ENCODE measurements at places on chromosomes 6 and 20. TPM values are rescaled to one million over a fixed set of nuclear protein-coding genes. Genes with fewer than 3 reads are reported as not detected.

The BTNL2 gene
- total RNA-seq: not detected

The TINAG gene
- not detected for total RNA-seq

The PACRG gene
- total RNA-seq: 0.59 TPM

The SAMD3 gene
- total RNA-seq: 0.73 TPM

The HELZ2 gene
- 26.5 TPM for total RNA-seq

The GPR6 gene
- total RNA-seq: not detected

The TRAPPC3L gene
- not detected for total RNA-seq

The STMND1 gene
- not detected for total RNA-seq

The SRSF3 gene
- total RNA-seq: 636 TPM

DNA sequence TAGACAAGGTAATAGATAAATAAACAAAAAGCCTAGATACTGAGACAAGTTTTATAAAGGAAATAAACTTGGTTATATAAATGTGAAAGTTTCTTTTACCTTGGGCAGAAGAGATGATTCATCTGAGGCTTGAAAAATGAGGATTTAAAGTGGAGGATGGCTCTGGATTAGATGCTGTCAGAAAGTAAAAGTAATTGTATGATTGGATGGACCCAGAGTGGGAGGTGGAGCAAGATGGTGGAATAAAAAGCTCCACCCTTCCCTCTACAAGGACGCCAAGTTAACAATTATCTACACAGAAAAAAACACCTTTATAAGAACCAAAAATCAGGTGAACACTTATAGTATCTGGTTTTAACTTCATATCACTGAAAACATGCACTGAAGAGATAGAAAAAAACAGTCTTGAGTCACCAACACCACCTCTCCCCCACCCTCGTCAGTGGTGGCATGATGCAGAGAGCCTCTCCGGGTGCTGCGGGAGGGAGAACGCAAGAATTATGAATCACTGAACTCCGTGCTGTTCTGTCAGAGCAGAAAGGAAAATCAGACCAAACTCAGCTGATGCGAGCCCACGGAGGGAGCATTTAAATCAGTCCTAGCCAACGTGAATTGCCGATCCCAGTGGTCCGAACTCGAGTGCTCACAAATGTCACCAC lies 84.7 kb upstream of the GJE1 start:
- H3K4me3 ChIP-seq: no peak overlapping the region
- no peaks in the 10 kb centered on the region for H3K27me3 ChIP-seq
- peaks cover 10% of the 10 kb centered on the region for H3K36me3 ChIP-seq
- DNase-seq: no peak
- H3K27ac ChIP-seq: no peak overlapping the region

GRCh38 chr6:143605906-143606521 lies 71.8 kb upstream of the PHACTR2 start:
- H3K4me1 ChIP-seq: peaks cover 3% of the 10 kb centered on the region
- no peaks in the 10 kb centered on the region for H3K36me3 ChIP-seq
- no peak overlapping the region for H3K4me3 ChIP-seq
- no peak overlapping the region for H3K27ac ChIP-seq
- no peaks in the 10 kb centered on the region for H3K27me3 ChIP-seq

DNA sequence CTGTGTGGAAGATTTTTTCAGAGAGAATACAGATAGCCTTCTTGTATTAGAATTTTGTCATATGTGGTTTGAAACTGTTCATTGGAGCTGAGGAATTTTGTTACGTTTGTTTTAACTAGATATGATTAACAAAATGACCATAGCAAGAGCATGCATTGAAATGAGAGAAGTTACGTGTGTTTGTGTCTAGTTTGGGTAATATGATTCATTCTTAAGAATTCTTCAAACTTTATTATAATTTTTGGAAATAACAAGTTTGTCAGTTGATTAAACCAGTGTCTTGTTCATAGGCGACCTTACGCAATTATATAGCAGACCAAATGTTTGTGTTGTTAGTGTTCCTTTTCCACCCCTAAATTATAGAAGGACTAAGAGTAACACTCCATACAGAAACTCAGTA lies 5.5 kb downstream of the GMNN start:
- peaks cover 34% of the 10 kb centered on the region for H3K4me1 ChIP-seq
- H3K27ac ChIP-seq: no peak overlapping the region
- H3K4me3 ChIP-seq: no peak overlapping the region

GRCh38 chr6:126513198-126513597 lies 173.3 kb downstream of the CENPW start:
- H3K4me3 ChIP-seq: no peak overlapping the region
- H3K36me3 ChIP-seq: no peaks in the 10 kb centered on the region
- no peak overlapping the region for H3K27ac ChIP-seq
- no peaks in the 10 kb centered on the region for H3K27me3 ChIP-seq
- no peak for DNase-seq

DNA sequence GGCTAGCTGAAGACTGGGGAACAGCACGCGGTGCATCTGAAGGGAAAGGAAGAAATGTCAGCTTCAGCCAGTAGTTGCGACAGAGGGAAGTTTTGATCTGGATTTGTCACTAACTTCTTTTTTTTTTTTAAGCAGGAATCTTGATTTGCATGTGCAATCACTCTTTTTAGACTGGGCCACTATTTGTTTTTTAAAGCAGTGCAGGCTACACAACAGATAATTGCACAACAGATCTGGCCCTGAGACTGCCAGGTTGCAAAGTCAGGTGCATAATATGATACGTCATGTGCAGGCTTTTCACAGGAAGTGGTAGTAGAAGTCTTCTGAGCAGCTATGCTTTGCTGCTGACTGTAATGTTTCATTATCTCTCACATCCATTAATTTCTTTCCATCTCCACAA lies 13.5 kb downstream of the PFDN4 start:
- H3K4me1 ChIP-seq: no peaks in the 10 kb centered on the region
- no peak for DNase-seq
- no peak overlapping the region for H3K4me3 ChIP-seq
- peaks cover 7% of the 10 kb centered on the region for H3K36me3 ChIP-seq
- H3K27ac ChIP-seq: peak overlapping the region; percentile 15

- H3K4me1 ChIP-seq: no peaks in the 10 kb centered on the region
- no peak for DNase-seq
Observed at GRCh38 chr20:37579106-37579505, 51.4 kb upstream of the BLCAP start.

DNA sequence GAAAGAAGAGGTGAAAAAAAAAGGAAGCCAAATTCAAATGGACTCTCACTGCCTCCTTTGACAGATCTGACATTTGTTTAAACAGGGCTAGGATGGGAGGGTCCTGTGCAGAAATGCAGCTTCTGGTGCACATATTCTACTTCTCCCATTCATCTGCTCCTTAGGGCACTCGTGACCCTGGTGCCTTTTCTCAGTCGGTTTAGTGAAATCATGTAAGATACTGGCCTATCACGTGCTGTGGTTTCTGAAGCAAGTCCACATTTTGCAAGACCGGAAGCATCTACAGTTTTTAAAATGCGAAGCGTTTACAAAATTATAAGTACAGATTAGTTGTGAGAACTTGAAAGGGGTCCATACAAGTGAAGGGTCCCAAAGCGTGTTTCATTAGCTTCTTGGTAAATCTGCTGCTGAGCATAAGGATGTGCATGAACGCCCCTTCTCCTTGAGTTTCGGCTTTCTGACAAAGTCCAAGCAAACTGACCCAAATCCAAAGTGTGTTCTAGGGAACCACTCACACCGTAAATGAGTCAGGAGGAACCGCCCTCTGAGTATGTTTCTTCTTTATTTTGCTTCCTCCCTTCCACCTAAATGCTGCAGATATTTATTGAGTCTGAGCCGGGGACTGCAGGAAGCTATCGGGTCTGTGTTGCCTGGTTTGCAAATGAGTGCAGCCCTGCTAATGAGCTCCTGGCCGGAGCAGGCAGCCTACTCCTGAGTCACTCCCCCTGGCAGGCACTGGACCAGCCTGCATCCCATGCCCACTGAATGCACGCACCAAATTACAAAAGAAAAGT lies 323.8 kb upstream of the JARID2 start:
- no peaks in the 10 kb centered on the region for H3K27me3 ChIP-seq
- peak overlapping the region; percentile 73 for H3K27ac ChIP-seq
- peak overlapping the region; percentile 31 for H3K4me3 ChIP-seq
- no peak for DNase-seq

GRCh38 chr20:41139227-41140093 lies 2.1 kb downstream of the PLCG1 start:
- peaks cover 72% of the 10 kb centered on the region for H3K4me1 ChIP-seq
- H3K27me3 ChIP-seq: peaks cover 3% of the 10 kb centered on the region
- no peak for DNase-seq

DNA sequence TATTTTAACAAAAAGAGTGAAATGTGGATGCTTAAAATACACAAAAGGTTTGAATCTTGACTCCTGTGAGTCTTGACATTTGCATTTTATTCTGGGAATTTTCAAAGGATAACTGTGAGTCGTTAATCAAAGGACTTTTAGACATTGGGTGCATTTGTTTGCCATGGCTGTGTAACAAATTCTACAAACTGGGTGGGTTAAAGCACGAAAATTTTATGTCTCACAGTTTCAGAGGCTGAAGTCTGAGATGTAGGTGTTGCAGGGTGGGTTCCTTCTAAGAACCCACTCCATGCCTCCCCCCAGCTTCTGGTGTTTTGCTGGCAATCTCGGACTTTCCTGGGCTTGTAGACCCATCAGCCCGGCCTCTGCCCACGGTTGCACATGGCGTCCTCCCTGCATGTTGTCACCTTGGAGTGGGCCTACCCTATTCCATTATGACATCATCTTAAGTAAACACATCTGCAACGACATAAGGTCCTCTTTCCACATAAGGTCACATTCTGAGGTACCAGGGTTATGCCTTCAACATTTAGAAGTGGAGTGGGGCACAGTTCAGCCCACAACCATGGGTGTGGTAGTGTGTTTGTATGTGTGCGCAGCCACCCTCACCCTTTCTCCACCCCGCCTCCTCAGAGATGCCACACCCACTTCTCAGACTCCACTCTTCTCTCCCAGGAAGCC lies 113.1 kb downstream of the FOXA2 start:
- H3K36me3 ChIP-seq: no peaks in the 10 kb centered on the region
- DNase-seq: no peak
- no peak overlapping the region for H3K4me3 ChIP-seq
- no peak overlapping the region for H3K27ac ChIP-seq

DNA sequence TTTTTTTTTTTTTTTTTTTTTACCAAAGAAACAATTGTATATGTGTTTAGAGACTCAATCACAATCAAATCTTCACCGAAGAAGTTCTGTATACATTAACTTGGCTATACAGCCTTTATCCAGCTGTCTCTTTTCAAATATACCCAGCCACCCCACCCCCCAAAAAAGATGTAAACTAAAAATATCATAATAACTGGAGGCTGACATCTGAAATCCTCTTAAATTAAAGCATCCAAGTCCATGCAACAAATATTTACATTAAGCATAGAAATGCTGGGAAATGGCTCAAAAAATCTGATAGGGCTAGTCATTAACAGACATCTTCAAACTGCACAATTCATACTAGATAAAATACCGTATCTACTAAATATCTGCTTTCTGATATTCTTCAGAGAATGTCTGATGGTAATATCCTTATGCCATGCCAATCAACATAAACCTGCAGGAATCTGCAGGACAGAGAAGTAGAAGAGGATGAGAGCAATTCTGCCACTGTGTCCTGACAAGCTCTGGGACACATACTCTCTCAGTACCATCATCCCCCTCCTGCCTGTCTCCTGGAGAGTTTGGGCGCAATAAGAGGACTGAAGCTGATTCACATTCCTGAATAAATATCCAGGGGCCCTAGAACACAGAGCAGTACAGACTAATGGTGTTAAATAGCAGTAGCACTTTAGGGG lies 152.4 kb downstream of the KIF6 start:
- no peak overlapping the region for H3K4me3 ChIP-seq
- peaks cover 6% of the 10 kb centered on the region for H3K4me1 ChIP-seq
- H3K27me3 ChIP-seq: no peaks in the 10 kb centered on the region
- DNase-seq: no peak
- H3K27ac ChIP-seq: no peak overlapping the region

- no peak for DNase-seq
- peak overlapping the region; percentile 14 for H3K27ac ChIP-seq
- H3K36me3 ChIP-seq: no peaks in the 10 kb centered on the region
- peak overlapping the region; percentile 90 for H3K4me3 ChIP-seq
- peaks cover 24% of the 10 kb centered on the region for H3K4me1 ChIP-seq
Observed at GRCh38 chr6:2998998-2999617, 586 bp upstream of the NQO2 start.

- no peak for DNase-seq
- H3K27ac ChIP-seq: no peak overlapping the region
- no peaks in the 10 kb centered on the region for H3K36me3 ChIP-seq
- H3K27me3 ChIP-seq: no peaks in the 10 kb centered on the region
- no peak overlapping the region for H3K4me3 ChIP-seq
Observed at GRCh38 chr20:830011-830521, 3.4 kb upstream of the FAM110A start.

- no peaks in the 10 kb centered on the region for H3K36me3 ChIP-seq
- DNase-seq: no peak
- H3K27ac ChIP-seq: peak overlapping the region; percentile 44
- peaks cover 20% of the 10 kb centered on the region for H3K4me1 ChIP-seq
Observed at GRCh38 chr6:163867518-163868292, 453.2 kb downstream of the QKI start.

GRCh38 chr6:1267790-1268762 lies 43.8 kb upstream of the FOXQ1 start:
- H3K4me3 ChIP-seq: no peak overlapping the region
- H3K36me3 ChIP-seq: peaks cover 2% of the 10 kb centered on the region
- H3K27me3 ChIP-seq: peaks cover 26% of the 10 kb centered on the region
- H3K27ac ChIP-seq: no peak overlapping the region

- H3K27me3 ChIP-seq: no peaks in the 10 kb centered on the region
- DNase-seq: no peak
- peaks cover 20% of the 10 kb centered on the region for H3K4me1 ChIP-seq
- peaks cover 35% of the 10 kb centered on the region for H3K36me3 ChIP-seq
Observed at GRCh38 chr20:48668451-48668946, 159.3 kb downstream of the PREX1 start.

DNA sequence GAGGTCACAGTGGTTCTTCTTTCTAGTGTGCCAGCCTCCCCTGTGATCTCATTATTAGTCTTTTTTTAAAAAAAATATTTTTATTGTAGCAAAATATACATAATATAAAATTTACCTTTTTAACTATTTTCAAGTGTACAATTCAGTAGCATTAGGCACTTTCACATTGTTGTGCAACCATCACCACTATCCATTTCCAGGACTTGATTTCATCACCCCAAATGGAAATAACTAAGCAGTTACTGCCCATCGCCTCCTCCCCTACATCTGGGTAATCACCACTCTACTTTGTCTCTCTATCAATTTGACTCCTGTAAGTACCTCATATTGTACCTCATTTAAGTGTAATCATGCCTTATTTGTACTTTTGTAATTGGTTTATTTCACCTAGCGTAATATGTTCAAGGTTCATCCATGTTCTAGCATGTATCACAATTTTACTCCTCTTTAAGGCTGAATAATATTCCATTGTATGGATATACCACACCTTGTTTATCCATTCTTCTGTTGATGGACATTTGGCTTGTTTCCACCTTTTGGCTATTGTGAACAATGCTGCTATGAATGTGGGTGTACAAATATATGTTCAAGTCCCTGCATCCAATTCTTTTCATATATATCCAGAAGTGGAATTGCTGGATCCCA lies 68.6 kb upstream of the FYN start:
- H3K27ac ChIP-seq: no peak overlapping the region
- no peak overlapping the region for H3K4me3 ChIP-seq
- DNase-seq: no peak
- H3K27me3 ChIP-seq: no peaks in the 10 kb centered on the region
- H3K4me1 ChIP-seq: no peaks in the 10 kb centered on the region
- peaks cover 6% of the 10 kb centered on the region for H3K36me3 ChIP-seq

- no peaks in the 10 kb centered on the region for H3K36me3 ChIP-seq
- no peak for DNase-seq
- no peaks in the 10 kb centered on the region for H3K27me3 ChIP-seq
- no peak overlapping the region for H3K27ac ChIP-seq
- peaks cover 26% of the 10 kb centered on the region for H3K4me1 ChIP-seq
- H3K4me3 ChIP-seq: peak overlapping the region; percentile 76
Observed at GRCh38 chr20:19761841-19762240, 3.8 kb downstream of the RIN2 start.
